ENCODE measurements at places on chromosomes 16 and 17.

DNA sequence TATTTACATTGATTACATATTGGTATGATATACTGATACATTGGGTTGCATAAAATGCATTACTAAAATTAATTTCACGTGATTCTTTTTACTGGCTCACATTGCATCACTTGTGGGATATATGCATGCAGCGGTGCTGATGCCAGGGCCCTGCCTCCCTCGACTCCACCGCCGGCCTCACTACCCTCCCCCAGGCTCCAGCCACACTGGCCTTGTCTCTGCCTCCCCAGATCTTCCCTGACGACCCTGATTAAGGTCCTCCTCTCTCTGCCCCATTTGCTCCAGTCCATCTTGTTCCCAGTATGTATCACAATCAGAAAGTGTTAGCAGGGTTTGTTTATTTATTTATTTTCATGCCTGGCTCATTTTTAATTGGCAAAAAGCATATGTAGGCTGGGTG, 306.8 kb downstream of the FOXL1 start:
- DNase-seq: no peak

DNA sequence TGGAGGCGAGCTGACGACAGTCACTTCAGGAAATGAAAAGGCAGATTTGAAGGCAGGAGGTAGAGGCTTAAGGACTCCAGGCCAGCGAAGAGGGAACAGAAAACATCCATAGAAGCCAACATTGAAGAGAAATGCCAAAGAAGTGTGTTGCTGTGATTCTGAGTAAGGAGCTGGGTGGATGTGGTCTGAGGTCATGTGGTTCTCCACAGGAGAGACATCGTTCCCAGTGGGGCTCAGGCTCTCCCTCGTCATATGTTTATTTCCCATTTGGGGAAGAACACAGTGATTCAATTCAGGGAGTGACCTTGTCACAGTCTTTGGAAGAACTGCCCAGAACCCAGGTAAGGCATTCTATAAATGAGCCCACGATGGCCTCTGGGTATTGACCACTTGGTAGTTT, 6.6 kb upstream of the PMP22 start:
- no peak for DNase-seq

GRCh38 chr16:3945751-3946603, 65.5 kb upstream of the CREBBP start:
- DNase-seq: no peak

DNA sequence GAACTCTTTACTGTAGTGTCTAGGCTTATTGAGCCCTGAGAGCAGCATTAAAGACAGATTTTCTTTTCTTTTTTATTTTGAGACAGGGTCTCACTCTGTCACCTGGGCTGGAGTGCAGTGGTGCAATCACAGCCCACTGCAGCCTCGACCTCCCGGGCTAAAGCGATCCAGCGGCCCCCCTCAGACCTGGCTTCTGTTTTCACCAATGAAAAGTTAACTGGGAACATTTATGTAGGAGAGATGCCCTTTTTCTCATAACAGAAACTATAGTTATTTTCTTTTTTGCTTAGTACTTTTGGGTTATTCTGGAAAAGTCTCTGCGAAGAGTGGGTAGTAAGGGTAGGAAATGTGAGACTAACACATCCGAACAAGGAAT, 1.5 kb downstream of the MAP1LC3B start:
- no peak for DNase-seq

- no peak for DNase-seq
Measured at GRCh38 chr17:42459801-42460281, 1.2 kb downstream of the ATP6V0A1 start.

Measured in Panc1 (cell line).